Transverse colon (tissue), 4 donors: ENCODE measurements at places on chromosomes 12 and 14. TPM values are rescaled to one million over a fixed set of nuclear protein-coding genes. Genes with fewer than 3 reads are reported as not detected.

FAM181A gene
- total RNA-seq = not detected

DNA sequence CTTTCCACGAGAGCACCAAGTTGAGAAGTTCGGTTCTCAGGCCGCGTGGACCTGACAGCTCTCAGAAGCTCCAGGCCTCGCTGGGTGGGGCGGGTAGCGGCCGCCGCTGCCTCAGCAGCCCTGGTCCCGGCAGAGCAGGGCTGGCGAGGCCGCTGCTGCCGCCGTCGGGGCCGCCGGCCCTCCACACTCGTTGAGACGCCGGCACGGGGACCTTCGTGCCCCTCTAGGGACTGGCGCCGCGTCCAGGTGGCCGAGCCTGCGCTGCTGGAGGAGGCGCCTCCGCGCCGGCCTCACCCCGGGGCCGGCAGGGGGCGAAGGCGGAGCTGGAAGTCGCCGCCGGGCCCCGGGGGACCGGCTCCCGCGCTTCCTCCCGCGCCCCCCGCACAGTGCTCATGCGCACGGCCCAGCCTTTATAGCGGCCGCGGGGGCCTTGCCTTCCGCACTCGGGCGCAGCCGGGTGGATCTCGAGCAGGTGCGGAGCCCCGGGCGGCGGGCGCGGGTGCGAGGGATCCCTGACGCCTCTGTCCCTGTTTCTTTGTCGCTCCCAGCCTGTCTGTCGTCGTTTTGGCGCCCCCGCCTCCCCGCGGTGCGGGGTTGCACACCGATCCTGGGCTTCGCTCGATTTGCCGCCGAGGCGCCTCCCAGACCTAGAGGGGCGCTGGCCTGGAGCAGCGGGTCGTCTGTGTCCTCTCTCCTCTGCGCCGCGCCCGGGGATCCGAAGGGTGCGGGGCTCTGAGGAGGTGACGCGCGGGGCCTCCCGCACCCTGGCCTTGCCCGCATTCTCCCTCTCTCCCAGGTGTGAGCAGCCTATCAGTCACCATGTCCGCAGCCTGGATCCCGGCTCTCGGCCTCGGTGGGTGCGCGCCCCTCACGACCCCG lies at the start of gene COCH:
TSS of gene COCH (plus strand) at position 440 of the 879 bp plus-strand sequence. CDS start at position 820, 380 bp downstream.
- DNase-seq = peak; percentile 54
- no peaks in the 10 kb centered on the region for H3K36me3 ChIP-seq
- H3K4me1 ChIP-seq = peaks cover 8% of the 10 kb centered on the region

- H3K4me3 ChIP-seq = no peak overlapping the region
- no peak for DNase-seq
Measured at GRCh38 chr14:33676891-33677290, 274.0 kb downstream of the EGLN3 start.

GRCh38 chr14:64117671-64118402 lies 176.3 kb downstream of the ESR2 start:
- no peak for DNase-seq
- peaks cover 29% of the 10 kb centered on the region for H3K36me3 ChIP-seq
- no peaks in the 10 kb centered on the region for H3K4me1 ChIP-seq
- H3K27me3 ChIP-seq = no peaks in the 10 kb centered on the region
- no peak overlapping the region for H3K4me3 ChIP-seq
- no peak overlapping the region for H3K27ac ChIP-seq

DNA sequence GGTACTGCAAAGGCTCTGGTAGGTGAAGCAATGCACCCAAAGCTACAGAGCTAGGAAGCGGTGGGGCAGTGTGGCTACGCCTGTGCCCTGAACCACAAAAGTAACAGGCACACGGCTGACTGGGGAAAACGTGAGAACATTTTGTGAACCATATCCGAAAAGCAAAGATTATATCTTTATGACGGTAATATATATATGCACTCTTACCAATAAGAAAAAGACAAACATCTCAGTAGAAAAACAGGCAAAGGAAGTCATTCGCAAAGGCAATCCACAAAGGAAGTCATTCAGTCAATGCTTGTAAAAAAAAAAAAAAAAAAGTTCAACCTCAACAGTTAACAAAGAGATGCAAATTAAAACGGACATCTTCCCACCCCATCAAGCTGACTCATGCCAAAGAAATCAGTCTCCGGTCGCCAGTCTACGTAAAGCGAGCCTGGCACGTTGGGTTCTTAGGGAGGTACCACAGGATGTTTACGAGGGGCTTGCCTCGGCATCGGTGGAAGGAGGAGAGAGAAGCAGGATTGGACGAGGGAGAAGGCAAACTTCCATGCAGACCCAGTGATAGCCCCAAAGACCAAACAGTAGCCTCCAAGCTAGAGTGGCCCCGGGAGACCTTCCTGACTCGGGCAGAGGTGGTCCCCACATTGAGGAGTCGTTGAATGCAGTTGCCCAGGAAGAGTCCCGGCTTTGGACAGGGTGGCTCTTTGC lies 39.4 kb upstream of the PPP2R5C start:
- no peak overlapping the region for H3K4me3 ChIP-seq
- peak overlapping the region; percentile 81 for H3K27ac ChIP-seq
- no peaks in the 10 kb centered on the region for H3K36me3 ChIP-seq
- peak; percentile 83 for DNase-seq
- peaks cover 9% of the 10 kb centered on the region for H3K4me1 ChIP-seq
- H3K27me3 ChIP-seq = no peaks in the 10 kb centered on the region

GRCh38 chr12:50924439-50925341 lies 27.7 kb upstream of the HIGD1C start:
- H3K27me3 ChIP-seq = no peaks in the 10 kb centered on the region
- DNase-seq = peak; percentile 92

DNA sequence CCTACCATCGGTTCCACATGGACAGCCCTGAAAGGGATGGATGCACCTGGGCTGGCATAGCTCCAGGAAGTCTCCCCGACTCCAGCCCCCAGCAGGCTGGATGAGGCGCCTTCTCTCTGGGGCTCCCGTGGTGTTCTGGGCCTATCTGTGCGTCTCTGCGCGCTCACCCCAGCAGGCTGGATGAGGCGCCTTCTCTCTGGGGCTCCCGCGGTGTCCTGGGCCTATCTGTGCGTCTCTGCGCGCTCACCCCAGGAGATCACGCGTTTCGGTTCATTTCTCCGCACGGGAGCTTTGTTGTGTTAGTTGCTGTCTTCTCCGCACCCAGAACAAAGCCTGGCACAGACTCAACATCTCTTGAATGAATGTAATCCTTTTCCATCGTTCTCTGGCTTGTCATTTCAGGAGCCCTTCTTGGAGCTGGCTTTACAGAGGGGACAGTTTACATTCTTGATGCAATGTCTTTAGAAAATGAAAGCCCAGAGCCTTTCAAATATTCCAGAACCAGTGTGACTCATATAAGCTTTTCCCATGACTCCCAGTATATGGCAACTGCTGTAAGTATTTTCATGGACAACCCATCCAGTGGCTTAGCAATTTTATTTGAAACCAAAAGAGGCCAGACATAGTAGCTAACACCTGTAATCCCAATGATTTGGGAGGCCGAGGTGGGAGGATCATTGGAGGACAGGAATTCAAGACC lies 40.3 kb downstream of the CFAP251 start:
- no peaks in the 10 kb centered on the region for H3K36me3 ChIP-seq
- H3K27me3 ChIP-seq = no peaks in the 10 kb centered on the region
- H3K4me3 ChIP-seq = no peak overlapping the region
- H3K4me1 ChIP-seq = no peaks in the 10 kb centered on the region
